ENCODE measurements at places on chromosomes 16 and 17. TPM values are rescaled to one million over a fixed set of nuclear protein-coding genes. Genes with fewer than 3 reads are reported as not detected.

The CSH1 gene
- total RNA-seq: not detected

The SPIRE2 gene
- total RNA-seq: 14.9 TPM

The OR2C1 gene
- total RNA-seq: not detected

The NME3 gene
- 59.5 TPM for total RNA-seq

The ACSM2A gene
- total RNA-seq: not detected

The TMEM238L gene
- not detected for total RNA-seq

The ABCC12 gene
- total RNA-seq: 1.1 TPM

The TBC1D3G gene
- total RNA-seq: not detected

The VMO1 gene
- 1.0 TPM for total RNA-seq

The KRTAP9-8 gene
- not detected for total RNA-seq

The ABCA6 gene
- total RNA-seq: not detected

The INO80E gene
- total RNA-seq: 72.2 TPM

The C1QTNF8 gene
- total RNA-seq: 0.20 TPM

The CBFA2T3 gene
- total RNA-seq: 2.2 TPM

The RNF43 gene
- 2.2 TPM for total RNA-seq

The CCL15 gene
- not detected for total RNA-seq

The PPP1R1B gene
- total RNA-seq: 2.3 TPM

Measured in endodermal cell (in vitro differentiated cells).